NCI-H446 treated with DMSO at 0.1 percent for 48 hours (cell line): ENCODE measurements at places on chromosomes 16 and 17.

DNA sequence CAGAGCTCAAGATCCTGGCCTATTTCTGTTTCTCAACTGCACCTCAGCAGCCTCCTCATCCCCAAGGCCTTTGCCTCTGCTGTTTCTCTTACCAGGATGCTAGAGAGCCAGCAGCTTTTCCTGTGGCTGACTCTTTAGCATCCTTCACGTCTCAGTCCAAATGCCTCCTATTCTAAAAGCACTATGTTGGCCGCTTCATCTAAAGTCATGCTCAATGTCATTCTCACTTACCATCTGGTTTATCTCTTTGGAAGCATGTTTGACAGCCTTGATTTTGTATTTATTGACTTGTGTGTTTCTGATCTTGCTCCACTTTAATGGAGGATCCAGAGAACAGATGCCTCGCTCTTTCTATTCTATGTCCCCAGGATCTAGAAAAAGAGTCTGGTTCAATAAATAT lies 351.8 kb upstream of the CDH11 start:
- DNase-seq, result no peak

- DNase-seq, result no peak
These were observed 5.6 kb downstream of the TRIM65 start for GRCh38 chr17:75891022-75891604.

GRCh38 chr17:36722903-36723263 lies 121.5 kb downstream of the MRM1 start:
- DNase-seq, result no peak

DNA sequence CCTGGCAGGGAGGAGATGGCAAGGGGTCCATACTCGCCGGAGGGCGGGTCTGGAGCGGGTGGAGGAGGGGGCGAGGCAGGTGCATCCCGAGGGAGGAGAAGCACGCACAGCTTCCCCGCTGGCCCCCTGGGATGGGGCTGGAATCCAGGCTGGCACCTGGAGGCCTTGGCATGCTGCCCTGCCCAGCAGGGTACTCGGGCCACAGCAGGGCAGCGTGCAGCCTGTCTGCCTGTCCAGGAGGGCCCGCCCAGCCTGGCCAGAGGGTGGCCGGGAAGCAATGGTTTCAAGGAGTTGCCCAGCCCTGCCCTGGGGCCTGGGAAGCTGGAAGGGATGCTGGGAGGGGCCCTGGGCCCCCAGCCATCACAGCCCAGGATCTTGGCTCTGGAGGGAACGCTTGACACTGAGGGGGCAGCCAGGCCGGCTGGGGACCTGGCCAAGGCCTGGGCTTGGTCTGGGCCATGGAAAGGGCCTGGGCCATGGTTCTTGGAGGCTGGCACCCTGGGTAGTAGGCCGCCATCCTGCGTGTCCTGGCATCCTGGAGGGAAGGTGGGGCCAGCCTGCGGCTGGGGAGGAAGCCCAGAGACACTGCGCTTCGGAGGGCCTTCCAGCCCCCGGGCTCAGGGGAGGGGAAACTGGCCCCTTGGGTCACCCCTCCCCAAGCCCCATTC lies 1.1 kb downstream of the GLIS2 start:
- DNase-seq, result no peak

DNA sequence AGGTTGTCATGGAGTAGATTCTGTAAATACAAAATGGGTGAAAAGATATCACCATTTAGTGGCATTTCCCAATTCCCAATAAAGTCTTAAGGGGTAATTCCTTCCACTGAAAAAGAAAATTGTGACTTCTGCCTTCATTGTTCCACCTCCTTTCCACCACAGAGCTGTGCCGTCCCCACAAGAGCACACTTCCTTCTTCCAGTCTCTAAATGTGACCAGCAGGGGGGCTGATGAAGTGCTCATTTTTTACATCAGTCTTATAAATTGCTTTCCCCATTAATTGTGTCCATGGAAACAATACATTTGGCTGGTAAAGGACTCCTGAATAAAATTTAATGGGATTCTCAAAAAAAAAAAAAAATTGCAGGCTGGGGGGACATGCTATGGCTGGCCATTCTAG lies 260.8 kb upstream of the PSMD7 start:
- no peak for DNase-seq

DNA sequence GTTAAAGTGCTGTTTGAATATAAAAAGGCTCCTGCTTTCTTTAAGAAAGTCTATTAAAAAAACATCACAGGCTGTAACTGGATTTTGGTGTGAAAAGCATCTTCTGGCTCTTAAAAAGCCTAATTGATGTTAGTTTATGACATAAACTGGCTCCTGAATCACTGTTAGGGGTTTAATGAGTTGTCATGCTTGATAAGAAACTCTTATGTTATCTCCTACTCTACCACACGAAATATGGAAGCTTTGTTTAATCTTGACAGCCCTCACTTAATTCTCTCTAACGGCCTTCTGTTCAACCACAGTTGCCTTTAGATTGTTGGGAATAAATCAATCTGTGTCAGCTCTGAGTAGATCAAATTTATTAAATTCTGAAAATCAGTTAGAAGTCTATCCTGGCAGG lies 51.5 kb downstream of the CPPED1 start:
- no peak for DNase-seq

- no peak for DNase-seq
These were observed 33.6 kb downstream of the TRPV3 start for GRCh38 chr17:3524024-3524423.

- DNase-seq, result no peak
These were observed 115.8 kb upstream of the NOL11 start for GRCh38 chr17:67601897-67602296.

DNA sequence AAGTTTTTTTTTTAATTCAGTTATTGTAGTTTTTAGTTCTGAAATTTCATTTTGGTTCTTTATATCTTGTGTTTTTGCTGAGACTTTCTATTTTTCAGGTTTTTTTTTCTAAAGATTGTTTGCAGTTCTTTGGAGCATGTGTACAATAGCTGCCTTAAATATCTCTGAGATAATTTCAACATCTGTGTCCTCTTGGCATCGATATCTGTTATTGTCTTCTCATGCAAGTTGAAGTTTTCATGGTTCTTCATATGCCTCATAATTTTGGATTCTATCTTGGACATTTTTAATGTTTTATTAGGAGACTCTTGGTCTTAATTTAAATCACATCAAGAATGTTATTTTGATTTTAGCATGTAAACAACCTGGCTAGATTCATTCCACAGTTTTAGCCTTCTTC lies 22.8 kb downstream of the COX11 start:
- DNase-seq, result no peak

DNA sequence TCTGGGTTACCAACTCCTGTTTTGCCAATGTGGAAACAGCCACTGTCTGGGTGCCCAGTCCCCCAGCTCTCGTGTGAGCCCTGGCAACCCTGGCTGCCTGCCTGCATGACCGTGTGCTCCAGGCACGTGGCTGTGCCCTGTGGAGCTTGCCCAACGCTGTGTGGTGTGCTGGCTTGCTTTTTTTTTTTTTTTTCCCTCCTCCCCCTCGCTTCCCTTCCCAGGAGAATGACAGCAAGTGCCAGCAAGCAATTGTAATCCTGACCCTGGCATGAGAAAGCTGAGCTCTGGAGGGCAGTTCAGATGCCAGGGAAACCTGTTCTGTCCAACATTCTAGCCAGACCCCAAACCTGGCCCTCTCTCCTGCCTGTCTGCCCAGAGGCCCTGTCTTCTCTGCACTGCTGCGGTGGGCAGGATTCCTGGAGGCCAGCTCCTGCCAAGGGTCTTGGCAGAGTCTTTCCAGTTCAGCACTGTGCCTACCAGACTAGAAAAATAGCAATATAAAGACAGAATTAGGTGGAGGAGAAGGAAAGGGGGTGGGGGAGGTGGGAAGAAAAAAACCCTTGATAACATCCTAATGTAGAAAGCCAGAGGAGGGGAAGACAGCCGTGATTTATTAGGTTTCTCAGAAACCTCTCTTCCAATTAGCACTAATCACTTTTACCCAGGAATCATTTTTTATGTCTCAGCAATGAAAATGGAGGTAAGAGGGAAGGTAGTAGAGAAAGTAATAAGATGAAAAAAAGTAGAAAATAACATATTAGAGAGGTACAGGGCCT lies 9.0 kb downstream of the HLF start:
- peak; percentile 96 for DNase-seq
